ENCODE measurements at places on chromosomes 12 and 14.

GRCh38 chr14:104171895-104172294 lies 33.5 kb downstream of the KIF26A start:
- no peak for DNase-seq

GRCh38 chr14:68124979-68125731 lies 305.6 kb downstream of the RAD51B start:
- DNase-seq, result no peak

DNA sequence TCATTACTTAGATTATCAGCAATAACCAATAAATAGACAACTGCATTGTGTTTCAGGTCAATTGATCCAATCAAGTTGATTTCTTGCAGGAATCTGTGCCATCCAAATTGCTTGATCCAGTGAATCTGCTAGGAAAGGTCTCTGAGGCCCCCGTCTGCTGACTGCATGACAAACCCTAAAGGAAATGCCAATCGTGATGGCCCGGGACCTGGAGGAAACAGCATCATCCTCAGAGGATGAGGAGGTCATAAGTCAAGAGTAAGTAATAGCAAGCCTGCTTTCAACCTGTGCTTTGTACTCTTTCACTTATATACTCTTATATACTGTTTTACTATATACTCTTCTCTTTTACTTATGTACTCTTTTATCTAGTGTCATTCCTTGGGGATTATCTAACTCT lies 1.9 kb downstream of the TTLL5 start:
- DNase-seq, result no peak

DNA sequence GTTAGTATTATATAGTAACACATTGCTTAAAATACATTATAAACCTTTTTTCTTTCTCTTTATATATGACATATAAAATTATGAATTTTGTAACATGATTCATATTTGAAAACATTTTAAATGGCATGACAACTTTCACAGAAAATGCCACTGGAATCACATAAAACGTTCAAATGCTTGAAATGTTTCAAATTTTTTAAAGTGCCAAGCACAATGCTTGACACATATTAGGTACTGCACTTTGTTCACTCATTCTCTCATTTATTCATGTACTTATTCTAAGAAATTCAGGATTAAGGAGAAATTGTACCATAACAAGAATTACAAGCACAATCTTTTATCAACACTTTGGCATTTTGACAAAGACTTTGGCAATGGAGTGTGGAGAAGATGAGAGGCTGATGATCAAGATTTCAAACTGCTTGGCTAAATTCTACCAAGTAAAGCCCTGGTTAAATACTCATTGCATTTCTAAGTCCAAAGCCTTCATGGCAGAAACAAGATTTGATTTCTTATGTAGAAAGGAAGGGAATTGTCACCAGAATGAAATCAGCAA lies 232.2 kb downstream of the C12orf50 start:
- no peak for DNase-seq

- DNase-seq, result no peak
Observed at GRCh38 chr14:67432050-67432564, 20.1 kb upstream of the PLEK2 start.

GRCh38 chr12:113248051-113248825 lies 27.0 kb downstream of the TPCN1 start:
- DNase-seq, result no peak

- DNase-seq, result peak; percentile 42
Observed at GRCh38 chr14:75577729-75578101, 705 bp upstream of the FLVCR2 start.

DNA sequence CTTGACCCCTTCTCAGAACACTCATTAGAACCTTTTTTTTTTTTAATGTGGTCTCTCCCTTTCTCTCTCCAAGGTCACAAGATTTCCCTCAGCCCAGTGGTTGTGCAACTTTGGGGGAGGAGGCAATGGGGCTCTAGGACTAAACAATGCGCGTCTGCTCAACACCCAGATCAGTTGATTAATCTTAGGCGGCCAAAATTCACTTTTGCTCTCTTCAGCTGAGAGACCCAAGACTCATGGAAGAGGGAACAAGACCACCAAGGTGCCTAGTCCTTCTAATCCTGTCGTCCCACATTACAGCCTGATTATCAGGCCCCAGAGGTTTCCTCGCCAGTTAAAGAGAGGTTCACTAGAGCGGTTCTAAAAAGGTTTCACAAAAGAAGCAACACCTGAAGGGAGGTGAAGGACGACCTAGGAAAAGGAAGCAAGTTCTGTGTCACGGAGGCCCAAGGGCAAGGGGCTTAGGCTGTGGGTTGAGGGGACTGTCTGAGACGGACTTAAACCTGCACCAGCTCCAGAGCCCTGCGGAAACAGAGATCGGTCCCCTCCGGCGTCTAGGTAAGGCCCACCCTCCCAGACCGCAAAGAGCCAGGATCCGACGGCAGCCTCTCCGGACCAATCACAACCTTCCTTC lies 824 bp upstream of the TARBP2 start:
- DNase-seq, result peak; percentile 59

- DNase-seq, result no peak
Observed at GRCh38 chr14:70254476-70254961, 65.8 kb upstream of the SLC8A3 start.

DNA sequence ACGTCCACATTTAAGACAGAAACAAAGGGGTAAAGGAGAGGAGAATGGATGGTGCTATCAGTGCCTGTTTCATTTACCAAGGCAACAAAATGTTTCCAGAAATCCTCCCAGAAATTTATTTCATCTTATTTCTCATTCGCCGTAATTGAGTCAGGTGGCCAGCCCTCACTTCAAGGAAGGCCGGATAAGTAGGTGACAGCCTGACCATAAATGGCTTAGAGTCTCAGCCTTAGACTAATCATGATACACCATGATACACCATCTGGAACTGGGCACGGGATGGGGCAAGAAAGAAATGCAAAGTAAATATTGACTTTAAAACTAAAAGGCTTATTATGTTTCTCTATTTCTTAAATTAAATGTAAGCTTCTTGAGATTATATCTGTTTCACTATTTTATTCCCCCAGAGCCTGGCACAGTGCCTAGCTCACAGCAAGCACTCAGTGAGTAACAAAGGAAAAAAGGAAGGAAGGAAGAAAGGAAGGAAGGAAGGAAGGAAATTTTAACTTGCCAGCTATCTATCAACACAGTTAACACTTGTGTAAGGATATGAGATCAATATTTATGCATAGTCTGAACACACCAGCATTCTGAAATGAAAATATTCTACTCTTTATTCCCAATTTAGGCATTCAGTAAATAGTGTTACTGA lies 106.1 kb upstream of the FSCB start:
- DNase-seq, result no peak

DNA sequence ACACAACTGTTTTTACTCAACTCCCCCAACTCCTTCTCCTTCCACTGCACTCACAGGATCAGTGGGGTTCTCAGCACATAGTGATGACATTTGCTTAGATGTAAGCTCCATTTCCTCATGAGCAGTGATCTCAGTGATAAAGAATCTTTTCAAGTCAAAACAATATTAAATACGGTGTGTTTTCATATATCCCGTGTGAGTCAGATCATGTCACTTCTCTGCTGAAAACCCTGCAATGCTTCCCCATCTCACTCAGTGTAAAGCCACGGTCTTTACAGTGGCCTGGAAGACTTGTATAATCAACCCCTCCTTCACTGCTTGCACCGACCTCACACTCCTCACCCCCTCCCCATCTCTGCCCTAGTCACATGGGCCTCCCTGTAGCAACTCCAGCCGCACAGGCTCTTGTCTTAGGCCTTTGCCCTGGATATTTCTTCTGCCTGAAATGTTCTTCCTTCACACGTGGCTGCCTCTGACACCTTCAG lies 149.7 kb upstream of the ARHGAP5 start:
- DNase-seq, result peak; percentile 48

GRCh38 chr12:41140117-41140516 lies 48.0 kb upstream of the PDZRN4 start:
- no peak for DNase-seq

DNA sequence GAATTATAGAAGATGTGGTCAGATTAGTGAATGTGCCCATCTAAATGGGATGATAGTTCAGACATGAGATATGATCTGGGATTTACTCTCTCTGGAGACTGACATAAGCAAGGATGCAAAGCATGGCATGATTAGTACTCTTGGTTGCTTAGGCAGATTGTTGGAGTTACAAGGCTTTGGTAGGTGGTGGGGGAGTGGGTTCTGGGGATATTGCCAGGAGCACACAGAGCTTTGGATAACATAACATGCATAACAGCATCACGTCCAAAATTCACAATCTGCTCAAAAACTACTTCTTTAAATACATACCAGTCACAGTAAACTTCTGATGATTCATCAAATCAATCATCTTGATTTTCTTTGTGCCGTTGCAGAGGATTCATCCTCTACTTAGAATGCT lies 287.4 kb downstream of the ACSS3 start:
- DNase-seq, result no peak

DNA sequence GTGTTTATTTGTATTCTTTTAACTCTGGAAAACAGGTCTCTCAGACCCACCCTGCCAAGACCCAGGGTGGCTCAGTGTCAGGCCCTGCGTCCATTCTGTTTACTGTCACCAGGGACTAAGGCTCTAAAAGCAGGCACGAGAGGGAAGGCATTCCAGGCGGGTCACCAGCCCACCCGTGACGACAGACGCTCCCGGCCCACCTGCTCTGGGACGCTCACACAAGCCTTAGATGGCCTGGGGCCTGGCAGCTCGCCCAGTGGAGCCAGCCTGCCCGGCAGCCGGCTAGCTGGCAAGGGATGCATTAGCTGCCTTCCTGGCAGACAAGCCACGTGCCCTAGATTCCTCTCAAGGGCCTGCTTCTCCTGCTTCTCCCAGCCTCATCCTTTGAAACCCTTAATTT lies 9.2 kb upstream of the NUAK1 start:
- DNase-seq, result no peak

GRCh38 chr14:29892327-29892726 lies 35.3 kb downstream of the PRKD1 start:
- no peak for DNase-seq

- no peak for DNase-seq
Observed at GRCh38 chr14:68408680-68409079, 384.2 kb downstream of the ZFP36L1 start.

GRCh38 chr12:61487728-61488127 lies 772.5 kb upstream of the USP15 start:
- DNase-seq, result no peak

DNA sequence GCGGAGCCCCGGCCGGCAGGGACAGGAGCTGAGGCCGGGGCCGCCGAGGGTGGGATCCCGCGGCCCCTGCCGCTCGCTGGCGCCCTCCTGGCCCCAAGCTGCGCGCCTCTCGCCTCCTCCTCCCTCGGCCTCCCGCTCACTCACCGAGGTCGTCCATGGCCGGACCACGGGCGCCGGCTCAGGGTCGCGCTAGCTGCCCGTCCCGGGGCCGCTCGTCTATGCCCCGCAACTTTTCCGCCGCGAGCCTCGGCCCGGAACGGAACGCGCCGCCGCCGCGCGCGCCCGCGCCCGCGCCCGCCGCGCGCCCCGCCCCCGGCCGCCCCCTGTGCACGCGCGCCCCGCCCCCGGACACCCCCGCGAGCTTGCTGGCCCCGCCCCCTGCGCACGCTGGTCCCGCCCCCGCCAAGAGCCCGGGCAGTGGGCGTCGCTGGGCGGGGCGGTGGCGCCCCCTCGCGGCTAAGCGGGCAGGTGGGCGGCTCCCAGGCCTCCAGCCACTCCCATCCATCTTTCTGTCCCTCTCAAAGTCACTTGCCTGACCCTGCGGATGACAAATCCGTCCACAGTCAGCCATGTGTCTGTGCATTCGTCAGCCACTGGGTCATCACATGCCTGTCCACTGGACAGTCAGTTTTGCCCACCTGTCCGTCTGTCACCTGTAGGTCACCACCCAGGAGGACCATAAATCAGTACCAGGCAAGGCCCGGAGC lies at the start of gene PXN:
Gene PXN, minus strand, starts transcription at position 258 of the 707 bp plus-strand sequence. Its CDS starts 101 bp downstream, at position 157.
- peak; percentile 64 for DNase-seq

GRCh38 chr12:46387670-46388069 lies 15.1 kb upstream of the SLC38A2 start:
- no peak for DNase-seq

GRCh38 chr12:91055976-91056375 lies 1.8 kb downstream of the KERA start:
- DNase-seq, result no peak

GRCh38 chr12:52280319-52280795 lies 5.9 kb downstream of the KRT86 start:
- peak; percentile 93 for DNase-seq

DNA sequence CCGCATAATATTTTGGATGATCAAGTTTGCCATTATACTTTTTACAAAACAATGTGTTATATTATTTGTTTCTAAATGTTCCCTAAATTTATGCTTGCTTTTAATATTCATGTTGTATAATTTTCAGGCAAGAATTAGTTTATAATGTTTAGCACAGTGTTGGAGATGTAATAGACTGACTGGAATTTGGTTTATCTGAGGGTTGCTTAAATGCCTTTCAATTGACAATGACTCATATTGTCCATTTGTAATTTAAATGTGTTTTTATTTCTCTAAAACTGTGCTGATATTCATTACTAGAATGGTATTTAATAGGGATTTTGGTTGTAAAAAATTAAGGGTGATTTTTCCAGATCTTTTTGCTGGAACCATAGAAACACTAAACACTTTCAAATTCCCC lies 788.4 kb downstream of the SLC6A15 start:
- no peak for DNase-seq

DNA sequence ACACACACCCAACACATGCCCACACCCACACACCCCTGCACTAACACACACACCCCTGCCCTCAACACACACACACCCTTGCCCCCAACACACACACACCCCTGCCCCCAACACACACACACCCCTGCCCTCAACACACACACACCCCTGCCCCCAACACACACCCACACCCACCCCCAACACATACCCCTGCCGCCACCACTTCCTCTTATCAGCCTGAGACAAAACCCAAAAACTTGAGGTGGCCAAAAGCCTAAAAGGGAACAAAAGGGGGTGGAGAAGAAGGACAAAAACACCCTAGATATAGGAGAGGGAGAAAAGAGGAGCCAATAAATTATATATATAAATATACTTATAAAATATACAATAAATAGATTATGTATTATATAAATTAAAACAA lies 9.1 kb upstream of the DEGS2 start:
- no peak for DNase-seq

DNA sequence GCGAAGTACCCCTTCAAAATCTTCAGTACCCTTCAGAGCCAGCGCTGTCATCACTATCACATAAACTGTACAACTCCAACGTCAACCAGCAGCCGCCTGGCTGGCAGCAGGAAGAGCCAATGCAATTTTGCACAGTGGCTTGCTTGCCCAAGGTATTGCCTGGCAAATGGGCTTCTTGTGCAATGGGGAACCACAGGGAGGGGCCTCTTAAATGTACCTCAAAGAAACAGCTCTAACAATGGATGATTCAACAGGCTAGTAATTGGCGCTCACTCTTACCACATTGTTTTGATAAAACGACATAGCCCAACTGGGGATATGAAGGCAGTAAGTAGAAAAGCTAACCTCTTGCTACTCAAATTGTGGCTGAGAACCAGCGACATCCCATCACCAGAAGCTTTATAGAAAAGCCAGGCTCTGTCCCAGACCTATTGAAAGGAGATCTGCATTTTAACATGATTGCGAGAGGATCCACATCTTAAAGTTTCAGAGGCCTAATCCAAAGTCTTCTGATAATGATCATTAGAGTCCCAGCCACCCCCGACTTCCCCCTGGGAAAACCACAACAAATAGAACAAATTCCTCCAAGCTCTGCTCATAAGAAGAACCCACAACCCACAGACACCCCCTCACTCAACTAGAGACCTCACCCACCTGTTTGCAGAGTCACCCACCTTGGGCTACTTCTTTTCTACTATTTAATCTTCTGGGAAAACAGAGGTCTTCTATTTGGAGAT lies 125.3 kb upstream of the HIF1A start:
- DNase-seq, result peak; percentile 89

GRCh38 chr12:43098766-43099550 lies 453.0 kb downstream of the ADAMTS20 start:
- DNase-seq, result no peak

- DNase-seq, result no peak
Observed at GRCh38 chr12:5688226-5688625, 256.3 kb downstream of the NTF3 start.
